Heart left ventricle (tissue), 16 donors: ENCODE measurements at places on chromosomes 12 and 14. TPM values are rescaled to one million over a fixed set of nuclear protein-coding genes. Genes with fewer than 3 reads are reported as not detected.

DNA sequence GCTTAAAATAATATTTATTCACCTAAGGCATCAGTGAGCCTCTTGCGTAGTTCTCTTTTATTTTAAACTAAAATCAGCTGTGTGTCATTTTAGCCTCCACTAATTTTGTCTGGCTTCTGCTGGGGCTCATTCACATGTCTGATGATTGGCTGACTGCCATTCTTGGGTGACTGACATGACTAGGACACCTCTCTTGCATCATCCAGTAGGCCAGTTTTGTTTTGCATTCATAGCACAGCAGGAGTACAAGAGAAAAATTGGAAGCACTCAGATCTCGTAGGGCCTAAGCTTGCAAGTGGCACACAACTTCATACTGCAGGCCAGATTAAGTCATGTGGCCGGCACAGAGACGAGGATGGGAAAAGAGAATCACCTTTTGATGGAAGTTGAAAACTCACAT is 1226.5 kb downstream of the GALC start:
- no peak for DNase-seq

The MYH7 gene
- 6,202 TPM for total RNA-seq

The KRT6C gene
- not detected for total RNA-seq

DNA sequence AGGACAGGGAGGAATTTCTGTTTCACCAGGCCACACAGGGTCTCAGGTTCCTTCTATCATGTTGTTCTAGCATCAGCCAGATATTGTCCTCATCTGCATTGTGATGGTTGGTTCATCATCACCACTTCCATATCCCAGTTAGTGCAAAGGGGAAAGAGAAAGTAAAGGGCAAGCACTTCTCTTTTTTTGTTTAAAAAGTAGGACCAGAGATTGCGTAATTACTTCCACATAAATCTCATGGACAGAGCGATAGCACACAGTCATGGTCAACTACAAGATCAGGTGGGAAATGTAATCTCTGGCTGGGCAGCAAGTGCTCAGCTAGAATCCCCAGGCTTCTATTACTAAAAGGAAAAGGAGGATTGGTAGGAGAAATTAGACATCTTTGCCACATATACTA is 155.1 kb downstream of the KIF21A start:
- no peak for DNase-seq
